ENCODE measurements at places on chromosomes 16 and 17.

GRCh38 chr16:22971346-22971924, 157.5 kb downstream of the HS3ST2 start:
- DNase-seq, result no peak

GRCh38 chr16:51151961-51152663, 1.0 kb upstream of the SALL1 start:
- DNase-seq, result peak; percentile 93

DNA sequence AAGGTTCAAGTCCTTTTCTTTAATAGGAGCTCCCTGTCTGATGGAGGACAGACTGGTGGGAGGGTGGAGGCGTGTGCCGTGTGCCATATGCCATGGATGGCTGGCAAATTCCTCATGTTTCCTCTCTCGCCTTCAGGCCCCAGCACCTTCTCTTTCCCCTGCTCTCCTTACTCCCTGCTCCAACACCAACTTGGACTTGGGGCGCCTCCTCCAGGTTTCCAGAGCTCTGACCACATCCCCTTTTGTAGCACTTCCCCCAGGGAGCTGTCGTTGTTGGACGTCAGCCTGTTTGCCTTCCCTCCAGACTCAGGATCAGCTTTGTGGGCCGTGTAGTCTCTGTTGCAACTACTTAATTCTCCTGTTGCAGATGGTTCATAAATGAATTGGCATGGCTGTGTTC, 30.7 kb downstream of the TMC7 start:
- peak; percentile 10 for DNase-seq

DNA sequence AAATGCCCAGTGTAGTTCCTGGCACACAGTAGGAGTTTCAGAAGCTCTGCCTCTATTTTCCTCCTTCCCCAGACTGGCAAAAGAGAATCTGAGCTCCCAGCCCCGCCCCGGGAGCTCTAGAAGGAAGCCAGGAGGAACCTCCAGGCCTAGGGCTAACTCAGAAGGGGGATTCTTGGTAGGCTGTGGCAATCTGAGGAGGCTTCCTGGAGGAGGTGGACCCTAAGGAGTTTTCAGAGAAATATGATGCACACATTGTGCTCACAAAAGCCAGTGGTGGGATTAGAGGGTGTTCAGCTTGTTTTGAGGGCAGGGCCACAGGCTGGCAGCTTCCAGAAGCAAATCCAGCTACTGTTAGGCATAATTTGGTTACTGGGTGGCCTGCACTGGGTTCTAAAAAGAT, 10.0 kb downstream of the ADGRG1 start:
- DNase-seq, result no peak

DNA sequence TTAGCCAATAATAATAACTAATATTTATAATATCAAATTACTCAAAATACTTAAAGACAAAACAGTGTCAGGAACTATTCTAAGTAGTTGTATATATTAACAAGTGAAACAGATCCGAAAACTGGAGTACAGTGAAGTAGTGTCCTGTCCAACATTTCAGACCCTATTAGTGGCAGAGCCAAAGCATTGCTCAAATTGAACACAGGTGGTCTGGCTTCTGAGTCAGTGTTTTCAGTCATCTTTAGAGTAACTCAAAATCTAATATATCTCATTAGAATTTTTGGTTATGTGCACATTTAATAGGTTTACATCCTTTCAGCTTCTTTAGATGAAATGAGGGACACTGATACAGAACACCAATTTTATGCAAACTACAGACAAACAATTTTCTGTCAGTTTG, 652.5 kb downstream of the CDH11 start:
- no peak for DNase-seq

- DNase-seq, result no peak
These were observed 80.5 kb downstream of the KSR1 start for GRCh38 chr17:27536781-27537180.

DNA sequence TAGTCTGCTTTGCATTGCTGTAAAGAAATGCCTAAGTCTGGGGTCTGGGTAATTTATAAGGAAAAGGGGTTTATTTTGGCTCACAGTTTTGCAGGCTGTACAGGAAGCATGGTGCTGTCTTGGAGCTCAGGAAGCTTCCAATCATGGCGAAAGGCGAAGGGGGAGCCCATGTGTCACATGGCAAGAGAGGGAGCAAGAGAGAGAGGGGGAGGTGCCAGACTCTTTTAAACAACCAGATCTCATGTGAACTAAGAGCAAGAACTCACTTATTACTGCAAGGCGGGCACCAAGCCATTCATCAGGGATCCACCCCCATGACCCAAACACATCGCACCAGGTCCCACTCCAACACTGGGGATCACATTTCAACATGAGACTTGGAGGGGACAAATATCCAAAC, 148.2 kb upstream of the HS3ST2 start:
- DNase-seq, result no peak

DNA sequence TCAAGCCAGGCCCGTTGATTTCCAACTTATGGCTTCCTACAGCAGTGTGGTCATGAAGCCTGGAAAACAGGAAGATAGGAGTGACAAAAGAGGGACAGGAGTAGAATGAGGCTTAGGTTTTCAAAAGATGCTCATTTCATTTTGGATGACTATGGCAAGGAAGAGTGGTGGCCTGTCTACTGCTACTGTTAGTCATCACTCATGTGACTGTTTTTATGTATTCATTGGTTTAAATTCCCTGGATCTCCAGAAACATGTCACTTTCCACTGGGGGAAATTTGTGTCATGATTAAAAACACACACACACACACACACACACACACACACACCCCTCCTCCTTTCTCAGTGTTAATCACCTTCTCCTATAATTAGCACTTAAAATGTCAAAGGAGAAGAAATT, 1.1 kb upstream of the CYLD start:
- DNase-seq, result no peak

GRCh38 chr16:57424583-57424982, 20.0 kb downstream of the CCL17 start:
- DNase-seq, result no peak

DNA sequence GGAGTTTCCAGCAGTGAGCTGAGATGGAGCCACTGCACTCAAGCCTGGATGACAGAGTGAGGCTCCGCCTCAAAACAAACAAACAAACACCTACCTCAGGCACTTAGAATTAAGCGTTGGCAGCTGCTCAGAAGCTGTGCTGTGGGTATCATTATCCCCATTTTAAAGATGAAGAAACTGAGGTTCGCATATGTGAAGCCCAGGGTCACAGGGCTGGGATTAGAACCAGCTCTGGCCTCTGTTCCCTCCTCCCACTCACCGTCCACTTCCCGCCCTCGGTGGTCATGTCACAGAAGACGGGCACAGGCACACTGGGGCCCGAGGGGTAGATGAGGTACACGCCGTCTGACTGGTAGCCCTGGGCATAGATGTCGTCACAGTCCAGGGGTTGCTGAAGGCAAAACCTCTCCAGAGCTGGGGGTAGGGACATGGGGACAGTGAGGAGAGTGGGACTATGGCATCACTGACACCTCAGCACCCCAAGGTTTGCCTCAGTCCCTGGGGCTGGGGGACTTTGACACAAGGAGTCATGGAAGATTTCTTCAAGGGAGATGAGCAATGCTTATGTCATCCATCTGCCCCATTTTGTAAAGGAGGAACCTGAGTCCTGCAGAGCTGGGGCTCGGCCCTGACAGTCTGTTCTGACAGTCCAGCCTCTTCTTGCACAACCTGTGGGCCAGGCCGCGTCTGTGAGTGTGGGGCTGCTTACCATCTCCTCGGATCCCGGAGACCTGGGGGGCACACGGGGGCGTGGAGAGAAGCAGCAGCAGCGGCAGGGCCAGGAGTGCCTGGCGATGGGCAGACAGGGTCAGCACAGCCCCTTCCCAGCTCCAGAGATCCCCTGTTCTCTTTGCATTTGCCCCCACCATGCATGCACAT, 700 bp downstream of the MFAP4 start:
- DNase-seq, result peak; percentile 88

GRCh38 chr16:57485091-57485915, 990 bp downstream of the DOK4 start:
- DNase-seq, result peak; percentile 15

GRCh38 chr16:10971560-10971961, 27.2 kb downstream of the CLEC16A start:
- DNase-seq, result peak; percentile 95

All from AG10803 (cell line).